ENCODE measurements at places on chromosomes 11 and 22.

- no peak for DNase-seq
These were observed 900.3 kb downstream of the OPCML start for GRCh38 chr11:132631989-132632388.

DNA sequence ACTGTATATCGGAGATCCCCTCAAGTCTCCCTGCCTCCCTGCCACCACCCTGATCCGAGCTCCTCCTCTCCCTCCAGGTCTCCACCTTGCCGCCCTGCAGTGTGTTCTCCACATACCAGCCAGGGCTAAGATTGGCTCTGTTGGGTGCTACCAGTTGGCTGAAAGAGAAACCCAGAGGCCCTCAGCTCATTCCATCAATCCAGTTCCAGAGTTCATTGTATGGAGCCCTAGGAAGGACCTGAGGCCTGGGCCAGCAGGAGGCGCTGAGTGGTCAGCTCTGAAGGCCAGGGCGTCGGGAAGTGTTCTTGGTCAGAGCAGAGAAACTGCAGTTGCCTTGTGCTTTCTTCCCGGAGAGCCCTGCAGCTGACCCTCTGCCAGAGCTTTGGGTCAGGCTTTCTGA, 2.2 kb upstream of the TOP3B start:
- DNase-seq = no peak

DNA sequence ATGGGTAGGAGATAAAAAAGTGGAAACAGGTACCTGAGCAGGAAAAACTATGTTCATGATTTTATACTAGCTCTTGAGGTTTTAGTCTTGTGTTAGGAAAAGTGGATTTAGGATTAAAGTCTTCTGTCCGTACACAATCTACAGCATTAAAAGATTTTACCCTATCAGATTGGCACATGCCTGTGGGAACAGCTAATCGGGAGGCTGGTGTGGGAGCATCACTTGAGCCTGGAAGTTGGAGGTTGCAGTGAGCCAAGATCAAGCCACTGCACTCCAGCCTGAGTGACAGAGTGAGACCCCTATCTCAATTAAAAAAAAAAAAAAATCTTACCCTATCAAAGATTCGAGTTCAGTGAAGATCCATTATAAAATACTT, 12.2 kb upstream of the CRKL start:
- no peak for DNase-seq

DNA sequence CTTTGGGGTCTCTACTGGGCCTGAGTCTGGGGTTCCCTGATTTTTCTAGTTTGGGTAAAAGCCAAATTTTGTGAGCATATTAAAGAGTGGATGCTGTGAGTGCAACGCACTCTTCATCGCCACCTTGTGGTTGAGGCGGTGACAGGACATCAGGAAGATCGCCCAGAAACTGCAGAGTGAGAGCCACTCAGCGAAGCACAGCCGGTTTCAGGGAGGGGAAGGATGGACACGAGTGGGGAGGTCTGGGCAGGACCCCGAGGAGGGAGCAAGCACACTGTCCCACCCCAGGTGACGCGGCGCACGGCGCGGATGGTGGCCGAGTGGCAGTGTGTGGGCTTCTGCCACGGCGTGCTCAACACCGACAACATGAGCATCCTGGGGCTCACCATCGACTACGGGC, 9.1 kb downstream of the SELENOO start:
- DNase-seq = peak; percentile 76

DNA sequence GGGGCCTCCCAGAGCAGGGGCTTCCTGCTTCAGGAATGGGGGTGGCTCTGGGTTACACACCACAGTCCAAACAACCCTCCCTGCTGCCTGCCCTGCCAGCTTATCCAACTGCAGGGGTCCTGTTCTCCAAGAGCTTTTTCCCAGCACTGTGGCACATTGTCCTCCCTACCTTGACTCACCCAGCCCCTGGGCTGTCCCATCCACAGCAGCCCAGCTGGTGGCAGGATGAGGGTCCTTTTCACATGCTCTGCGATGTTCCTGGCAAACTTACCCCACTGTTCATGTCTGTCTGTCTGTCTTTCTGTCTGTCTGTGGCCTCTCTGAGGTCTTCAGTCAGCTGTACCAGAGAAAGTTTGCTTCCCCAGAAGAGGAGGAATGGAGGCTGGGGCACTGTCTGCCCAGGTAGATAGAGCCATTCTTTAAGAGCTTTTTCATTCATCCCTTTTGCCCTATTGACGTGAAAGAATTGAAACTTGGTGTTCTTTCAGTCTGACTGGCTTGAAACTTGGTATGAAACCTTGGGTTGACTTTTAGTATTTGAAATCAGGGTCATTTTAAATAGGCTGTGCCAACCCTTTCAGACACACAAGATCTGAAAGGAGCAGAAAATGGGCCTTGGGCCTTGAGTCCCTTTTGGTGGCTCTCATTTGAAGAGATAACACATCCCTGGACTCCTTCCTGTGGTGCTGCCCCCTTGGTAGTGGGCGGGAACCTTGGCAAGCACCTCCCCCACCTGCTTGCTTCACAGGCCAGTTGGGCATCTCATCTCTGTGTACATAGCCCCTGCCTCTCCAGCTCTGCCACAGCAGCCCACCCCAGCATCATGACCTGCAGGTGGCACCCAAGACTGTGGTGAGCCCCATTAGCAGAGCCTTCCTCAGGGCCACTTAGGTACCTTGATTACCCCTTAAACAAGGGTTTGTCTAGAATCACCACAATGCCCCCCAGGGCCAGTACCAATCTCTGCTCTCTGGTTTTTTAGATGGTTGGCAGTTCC, 74.6 kb upstream of the SUSD2 start:
- peak; percentile 23 for DNase-seq

- no peak for DNase-seq
These were observed 2.8 kb upstream of the AIFM3 start for GRCh38 chr22:20964090-20964798.
